ENCODE measurements at places on chromosomes 13 and 19. TPM values are rescaled to one million over a fixed set of nuclear protein-coding genes. Genes with fewer than 3 reads are reported as not detected.

GRCh38 chr13:57558051-57558467 lies 73.5 kb upstream of the PCDH17 start:
- no peak for DNase-seq

DNA sequence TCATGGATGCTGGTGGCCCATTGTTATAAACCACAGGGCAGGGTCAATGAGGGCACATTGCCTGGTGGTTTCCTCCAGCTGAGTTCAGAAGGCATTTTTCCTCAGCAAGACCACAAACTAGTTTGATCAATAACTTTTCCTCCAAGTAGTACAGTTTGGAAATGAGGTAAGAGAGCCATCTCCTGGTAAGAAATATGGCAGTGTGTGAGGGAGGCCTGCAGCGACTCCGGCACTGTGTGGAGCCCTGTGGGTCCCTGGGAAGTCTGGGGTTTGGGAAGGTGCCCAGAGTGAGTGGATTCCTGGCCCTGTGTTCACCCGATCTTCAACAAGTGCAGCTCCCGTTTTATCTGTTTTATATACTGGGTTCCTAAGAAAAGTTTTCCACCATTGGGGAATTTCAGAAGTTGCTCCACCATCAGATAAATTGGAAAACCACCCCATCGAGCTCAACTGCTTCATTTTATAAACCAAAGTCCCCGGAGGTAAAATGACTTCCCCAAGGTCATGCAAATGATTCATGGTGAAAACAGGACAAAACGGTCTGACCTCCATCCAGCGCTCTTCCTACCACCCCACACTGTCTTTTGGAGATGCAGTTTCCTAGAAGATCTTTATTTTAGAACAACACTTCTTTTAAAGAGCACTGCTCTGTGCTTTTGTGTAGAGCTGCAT lies 148.4 kb downstream of the KATNAL1 start:
- DNase-seq, result peak; percentile 75

GRCh38 chr13:95207769-95208366 lies 93.4 kb downstream of the ABCC4 start:
- no peak for DNase-seq

- peak; percentile 96 for DNase-seq
Measured at GRCh38 chr19:33778089-33778791, 18.4 kb upstream of the KCTD15 start.

The SLC1A6 gene
- not detected for total RNA-seq

The METTL21C gene
- not detected for total RNA-seq

GRCh38 chr19:39382991-39383828 lies 7.7 kb downstream of the PAF1 start:
- no peak for DNase-seq

GRCh38 chr19:11422163-11423065 lies 3.3 kb upstream of the RGL3 start:
- DNase-seq, result peak; percentile 92

DNA sequence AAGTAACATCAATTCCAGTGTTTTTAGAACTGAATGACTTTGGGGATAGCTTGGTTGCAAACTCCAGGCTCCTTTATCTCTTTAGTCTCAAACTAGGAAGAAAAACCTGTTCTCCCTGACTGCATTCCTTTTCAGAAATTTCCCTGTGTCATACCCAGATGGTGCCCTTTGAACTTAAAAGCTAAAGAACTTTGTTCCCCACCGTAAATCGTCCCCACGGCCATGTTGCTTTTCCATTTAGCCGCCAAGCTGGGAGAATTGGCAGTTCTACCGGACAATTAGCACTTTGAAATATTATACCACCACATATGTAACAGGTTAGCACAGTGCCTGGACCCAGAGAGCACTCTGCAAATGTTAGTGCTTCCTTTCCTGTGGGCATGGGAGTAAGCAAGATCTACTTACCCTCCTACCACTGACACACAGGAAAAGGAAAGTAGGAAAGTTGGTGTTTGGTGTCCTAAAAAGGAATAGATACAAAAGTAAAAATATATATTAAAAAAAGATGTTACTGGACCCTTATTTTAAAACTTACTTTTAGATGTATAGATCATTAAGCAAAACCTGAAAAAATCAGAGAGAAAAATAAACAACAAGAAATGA lies 191.9 kb upstream of the MIR17HG start:
- DNase-seq, result no peak

GRCh38 chr19:2618611-2619010 lies 83.9 kb downstream of the GNG7 start:
- peak; percentile 82 for DNase-seq

- DNase-seq, result no peak
Measured at GRCh38 chr13:45468635-45469034, 3.9 kb downstream of the COG3 start.

DNA sequence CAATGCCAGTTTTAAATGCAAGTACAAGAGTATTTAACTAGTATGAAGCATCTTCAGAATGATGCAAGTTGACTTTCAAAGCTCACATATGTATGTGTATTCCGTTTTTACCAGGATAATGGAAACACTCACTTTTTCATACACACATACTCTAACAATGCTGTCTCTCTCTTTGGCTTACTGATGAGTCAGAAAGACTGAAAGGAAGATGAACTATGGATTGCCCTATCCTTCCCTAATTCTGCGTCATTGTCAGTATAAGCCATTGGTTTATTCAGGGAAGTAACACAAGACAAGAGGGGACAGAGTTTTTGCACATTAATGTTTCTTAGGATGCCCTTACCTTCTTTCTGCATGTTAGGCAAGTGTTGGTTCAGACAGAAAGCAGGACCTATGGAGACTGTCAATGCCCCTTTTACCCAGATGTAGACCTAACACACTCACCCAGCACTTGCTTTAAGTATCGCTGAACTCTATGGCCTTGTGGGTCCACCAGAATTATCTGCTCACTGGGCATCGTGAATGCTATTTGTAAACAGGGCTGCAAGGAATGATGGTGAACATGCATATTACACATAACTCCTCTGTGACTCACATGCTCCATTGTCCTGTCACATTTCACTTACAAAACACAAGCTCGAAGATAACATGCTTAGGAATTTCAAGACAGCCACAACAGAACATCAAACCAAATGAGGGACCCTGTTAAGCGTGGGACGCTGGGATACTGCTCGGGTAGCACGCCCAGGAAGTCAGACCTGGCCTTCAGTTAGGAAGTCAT lies 10.0 kb upstream of the OXGR1 start:
- DNase-seq, result no peak

DNA sequence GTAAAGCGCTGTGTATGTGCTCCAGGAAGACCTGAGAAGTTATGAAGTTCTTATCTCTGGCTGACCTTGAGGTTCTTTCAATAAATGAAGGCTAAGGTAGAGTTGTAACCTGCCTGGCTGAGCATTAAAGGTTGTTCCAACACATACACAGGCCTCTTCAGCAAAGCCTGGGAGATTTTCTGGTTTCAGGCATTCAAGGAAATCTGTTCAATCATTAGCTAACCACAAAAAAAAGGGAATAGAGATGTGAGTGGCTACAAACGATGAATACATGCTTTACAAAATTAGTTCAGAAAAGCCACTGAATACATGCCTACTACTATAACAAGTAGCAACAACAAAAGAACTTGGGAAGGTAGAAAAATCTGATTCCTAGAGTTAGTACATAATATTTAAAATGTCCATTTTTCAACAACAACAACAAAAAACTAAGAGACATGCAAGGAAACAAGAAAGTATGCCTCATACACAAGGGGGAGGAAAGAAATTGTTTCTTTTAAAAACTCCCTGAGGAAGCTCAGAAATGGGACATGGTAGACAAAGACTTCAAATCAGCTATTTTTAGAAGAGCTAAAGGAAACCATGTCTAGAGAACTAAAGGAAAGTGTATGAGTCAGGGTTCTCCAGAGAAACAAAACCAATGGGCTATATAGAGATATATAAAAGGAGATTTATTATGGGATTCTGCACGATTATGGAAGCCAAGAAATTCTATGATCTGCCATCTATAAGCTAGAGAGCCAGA lies 191.5 kb upstream of the IPO5 start:
- no peak for DNase-seq

- no peak for DNase-seq
Measured at GRCh38 chr13:92896842-92897241, 329.8 kb upstream of the GPC6 start.

DNA sequence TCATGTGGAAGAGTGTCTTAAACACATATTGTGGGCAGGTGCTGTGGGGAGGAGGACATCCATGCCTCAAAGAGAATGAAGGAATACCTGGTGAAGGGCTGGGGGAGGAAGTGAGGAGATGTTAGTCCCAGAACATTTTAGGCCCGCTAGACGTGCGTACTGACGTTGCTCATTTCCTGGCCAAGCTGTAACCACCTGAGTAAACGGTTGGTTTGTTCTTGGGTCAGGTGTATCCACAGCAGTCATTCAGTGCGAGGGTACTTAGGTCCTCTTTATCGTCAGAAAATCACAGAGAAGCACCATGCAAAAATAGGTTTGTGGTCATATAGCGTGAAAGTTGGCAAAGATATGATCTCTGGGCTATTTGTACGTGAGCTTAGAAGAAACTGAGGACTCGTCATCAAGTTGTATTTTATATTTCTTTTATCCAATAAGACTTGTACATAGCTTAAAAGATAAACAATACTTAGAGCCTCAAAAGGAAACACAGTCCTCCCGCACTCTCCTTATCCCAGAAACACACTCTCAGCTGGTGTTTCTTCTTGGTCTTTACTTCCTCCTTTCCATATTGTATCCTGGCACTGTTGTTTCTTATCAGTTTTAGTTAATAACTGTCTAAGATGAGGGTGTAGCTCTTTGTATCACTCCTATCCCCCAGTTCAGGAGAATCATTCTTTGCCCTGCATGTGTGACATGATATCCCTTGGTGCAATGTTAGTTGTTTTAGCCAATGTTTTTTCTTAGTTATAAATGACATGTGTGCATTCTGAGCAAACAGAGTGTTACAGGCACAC lies 52.0 kb downstream of the ARHGEF7 start:
- no peak for DNase-seq

- peak; percentile 97 for DNase-seq
Measured at GRCh38 chr19:48646001-48646721, at the start of gene CA11. Gene CA11 (minus strand): TSS chr19:48646187. CDS start chr19:48645632, 555 bp downstream.

GRCh38 chr19:18278521-18279265 lies 2.7 kb downstream of the JUND start:
- peak; percentile 88 for DNase-seq

- DNase-seq, result no peak
Measured at GRCh38 chr13:46529216-46529919, 23.6 kb upstream of the LRCH1 start.

GRCh38 chr13:84831666-84832657 lies 949.7 kb upstream of the SLITRK1 start:
- DNase-seq, result no peak

- peak; percentile 95 for DNase-seq
Measured at GRCh38 chr19:43620061-43621001, 902 bp upstream of the ZNF428 start.

DNA sequence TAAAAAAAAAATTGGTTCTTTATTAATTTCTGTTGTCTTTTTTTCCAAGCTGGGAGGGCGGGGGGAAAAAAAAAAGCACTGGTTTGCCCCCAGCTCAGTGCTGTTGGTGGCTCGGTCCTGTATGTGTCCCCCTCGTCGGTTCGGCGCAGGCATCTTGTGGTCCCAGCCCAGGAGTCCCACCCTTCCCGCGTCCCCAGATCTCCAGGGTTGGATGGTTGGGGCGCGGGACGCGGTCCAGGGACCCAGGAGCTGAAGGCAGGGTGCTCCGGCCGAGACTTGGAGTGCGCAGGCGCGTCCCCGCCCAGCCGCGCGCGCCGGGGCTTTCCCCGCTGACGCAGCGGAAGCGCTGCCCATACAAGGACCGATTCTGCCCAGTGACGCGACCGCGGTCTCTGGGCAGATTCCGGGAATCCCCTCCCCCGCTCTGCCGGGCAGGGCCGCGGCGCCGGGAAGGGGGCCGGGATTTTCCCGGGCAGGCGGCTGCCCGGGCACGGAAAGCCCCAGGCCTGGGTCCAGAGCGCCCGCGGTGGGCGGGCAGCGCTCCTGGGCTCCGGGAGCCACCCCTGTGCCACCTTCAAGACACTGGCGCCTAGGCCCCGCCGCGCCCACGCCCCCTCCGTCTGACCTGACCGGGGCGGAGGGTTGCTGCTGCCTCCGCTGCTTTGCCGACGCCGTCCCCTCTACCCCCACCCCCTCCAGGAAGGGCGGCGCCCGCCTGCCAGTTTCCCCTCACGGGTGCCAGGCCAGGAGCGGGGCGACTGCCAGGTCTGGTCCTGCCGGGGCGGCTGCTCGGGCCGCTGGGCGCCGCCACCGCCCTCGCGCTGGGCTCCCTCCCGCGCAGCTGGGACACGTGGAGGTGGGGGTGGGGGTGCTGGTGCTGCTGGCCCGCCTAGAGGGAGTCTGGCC lies 2.3 kb downstream of the JUNB start:
- peak; percentile 98 for DNase-seq

DNA sequence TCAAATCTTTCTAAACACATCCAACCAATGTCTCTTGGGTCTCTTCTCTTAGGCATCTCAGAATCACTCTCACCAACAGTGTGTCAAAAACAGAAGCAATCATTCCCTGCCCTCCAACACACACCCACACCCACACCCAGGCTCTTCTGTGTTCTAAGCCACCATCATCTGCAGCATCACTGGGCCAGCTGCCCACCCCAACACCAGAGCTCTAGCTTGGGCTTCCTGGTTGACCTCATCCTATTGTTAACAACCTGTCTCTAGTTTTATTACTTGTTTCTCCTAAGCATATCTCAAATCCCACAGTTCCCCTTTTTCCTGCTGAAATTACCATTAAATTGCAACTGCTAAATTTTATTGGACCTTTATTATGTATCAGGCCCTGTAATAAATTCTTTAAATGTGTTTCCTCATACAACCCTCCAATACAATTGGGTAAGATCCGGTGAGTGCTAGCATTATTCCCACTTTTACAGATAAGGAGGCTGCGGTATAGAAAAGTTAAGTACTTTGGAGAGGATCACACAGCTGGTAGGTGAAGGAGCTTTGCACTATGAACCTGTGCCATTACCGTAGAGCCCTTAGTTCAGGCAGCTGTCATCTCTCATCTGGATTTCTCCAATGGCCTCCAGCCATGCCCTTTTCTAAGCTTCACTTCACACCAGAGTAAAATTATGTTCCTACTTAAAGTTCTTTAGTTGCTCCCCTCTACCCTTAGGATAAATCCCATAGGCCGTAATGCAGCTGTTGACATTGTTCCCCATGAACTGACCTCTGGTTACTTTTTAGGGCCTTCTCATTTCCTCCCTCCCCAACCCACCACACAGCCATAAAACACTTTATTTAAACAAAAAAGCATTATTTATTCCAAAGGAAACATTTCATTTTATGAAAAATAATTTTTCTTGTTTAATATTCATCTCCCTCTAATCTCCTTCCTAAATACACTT lies 227.7 kb downstream of the B3GLCT start:
- DNase-seq, result no peak
